ENCODE measurements at places on chromosomes 13 and 19.

GRCh38 chr19:48631225-48631624 is 6.0 kb downstream of the DBP start:
- DNase-seq: no peak

DNA sequence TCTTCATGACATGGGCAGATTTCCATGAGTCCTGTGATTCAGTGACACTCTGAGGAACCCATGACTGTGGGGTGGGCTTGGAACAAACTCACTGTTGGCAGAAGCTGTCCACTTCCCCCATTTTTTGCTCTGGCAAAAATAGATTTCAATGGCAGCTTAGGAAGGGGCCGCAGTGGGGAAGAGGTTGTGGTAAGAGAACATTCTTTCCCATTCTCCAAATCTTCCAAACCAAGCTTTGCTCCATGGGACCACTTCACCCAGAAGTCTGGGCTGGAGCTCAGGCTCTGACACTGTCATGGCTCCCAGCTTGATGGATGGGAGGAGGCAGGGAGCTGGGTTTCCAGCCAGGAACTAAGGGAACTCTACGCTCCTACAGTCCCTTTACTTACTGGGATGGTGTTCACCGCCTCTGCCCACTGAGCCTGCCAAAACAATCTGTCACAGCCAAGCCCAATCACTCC is 24.9 kb upstream of the MEDAG start:
- no peak for DNase-seq

DNA sequence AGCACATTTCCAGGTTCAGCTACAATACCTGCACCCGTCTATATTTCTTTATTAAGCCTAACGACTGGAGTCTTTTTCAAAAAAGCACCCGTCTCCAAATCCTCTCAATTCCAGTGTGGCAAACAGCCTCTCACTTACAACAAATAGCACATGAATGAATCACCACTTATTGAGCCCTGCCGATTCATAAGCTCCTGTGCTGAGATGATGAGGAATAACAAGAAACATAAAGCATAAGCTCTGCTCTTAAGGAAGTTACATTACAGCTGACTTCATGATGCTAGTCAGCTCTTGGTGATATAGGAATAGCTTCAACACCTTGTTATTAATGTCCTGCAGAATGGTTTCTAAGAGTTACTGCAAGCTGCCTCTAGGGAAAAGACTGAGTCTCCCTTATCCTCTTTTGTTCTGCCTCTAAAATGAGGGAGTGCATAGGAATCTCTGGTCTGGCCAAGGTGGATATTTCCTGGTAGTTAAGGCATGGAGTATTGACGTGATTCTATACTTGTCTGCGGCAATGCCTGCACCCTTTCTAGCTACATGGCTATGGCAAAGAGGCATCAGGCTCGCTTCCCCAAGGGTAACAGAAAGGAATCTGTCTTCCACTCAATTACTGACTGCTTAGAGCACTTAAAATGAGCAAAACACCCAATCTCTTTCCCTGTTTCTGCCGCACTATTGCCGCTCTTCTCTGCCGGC is 195.7 kb downstream of the KLF12 start:
- no peak for DNase-seq

DNA sequence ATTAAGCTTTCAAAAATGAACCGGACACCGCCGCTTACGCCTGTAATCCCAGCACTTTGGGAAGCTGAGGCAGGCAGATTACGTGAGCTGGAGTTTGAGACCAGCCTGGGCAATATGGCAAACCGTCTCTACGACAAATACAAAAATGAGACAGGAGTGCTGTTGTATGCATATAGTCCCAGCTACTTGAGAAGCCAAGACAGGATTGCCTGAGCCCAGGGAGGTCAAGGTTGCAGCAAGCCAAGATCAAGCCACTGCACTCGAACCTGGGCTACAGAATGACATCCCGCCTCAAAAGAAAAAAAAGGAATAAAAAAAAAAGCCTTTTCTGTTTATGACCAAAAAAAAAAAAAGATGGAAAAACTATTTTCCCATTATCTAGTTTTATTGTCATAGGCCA is 96.4 kb downstream of the RBM26 start:
- DNase-seq: no peak

DNA sequence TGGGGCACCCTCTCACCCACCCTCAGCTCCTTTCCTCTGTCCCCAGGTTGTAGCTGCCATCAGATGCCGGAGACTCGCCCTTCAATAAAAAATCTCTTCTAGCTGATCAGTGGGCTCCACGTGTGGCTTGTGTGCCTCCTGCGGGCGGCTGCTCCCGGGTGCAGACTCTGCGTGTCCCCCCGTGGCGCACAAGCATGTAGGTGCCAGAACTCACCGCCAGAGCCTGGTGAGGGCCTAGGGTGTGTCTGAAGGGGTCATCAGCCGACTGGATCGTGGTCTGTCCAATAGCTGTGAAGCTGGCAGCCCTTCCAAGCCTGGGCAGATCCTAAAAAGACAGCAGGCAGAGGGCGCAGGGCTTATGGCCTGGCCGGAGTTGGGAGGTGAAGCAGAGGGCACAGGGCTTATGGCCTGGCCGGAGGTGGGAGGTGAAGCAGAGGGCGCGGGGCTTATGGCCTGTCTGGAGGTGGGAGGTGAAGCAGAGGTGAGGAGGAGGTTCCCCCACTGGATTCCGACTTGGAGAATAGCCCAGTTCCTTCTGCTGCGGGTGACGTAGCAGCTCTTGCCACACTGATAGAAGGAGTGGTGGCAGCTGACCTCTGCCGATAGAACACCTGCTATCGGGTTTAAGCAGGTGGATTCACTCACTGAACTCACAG is 11.7 kb downstream of the NOP53 start:
- DNase-seq: no peak

GRCh38 chr19:15443325-15443724 is 6.4 kb downstream of the WIZ start:
- no peak for DNase-seq

GRCh38 chr13:30577401-30577852 is 40.3 kb upstream of the USPL1 start:
- no peak for DNase-seq
